ENCODE measurements at places on chromosomes 4 and X.

- no peak for DNase-seq
Observed at GRCh38 chr4:176321589-176321988, 1.8 kb downstream of the SPCS3 start.

- DNase-seq = no peak
Observed at GRCh38 chr4:78707268-78707667, 68.9 kb upstream of the BMP2K start.

- no peak for DNase-seq
Observed at GRCh38 chrX:139423186-139423585, 107.4 kb upstream of the F9 start.

DNA sequence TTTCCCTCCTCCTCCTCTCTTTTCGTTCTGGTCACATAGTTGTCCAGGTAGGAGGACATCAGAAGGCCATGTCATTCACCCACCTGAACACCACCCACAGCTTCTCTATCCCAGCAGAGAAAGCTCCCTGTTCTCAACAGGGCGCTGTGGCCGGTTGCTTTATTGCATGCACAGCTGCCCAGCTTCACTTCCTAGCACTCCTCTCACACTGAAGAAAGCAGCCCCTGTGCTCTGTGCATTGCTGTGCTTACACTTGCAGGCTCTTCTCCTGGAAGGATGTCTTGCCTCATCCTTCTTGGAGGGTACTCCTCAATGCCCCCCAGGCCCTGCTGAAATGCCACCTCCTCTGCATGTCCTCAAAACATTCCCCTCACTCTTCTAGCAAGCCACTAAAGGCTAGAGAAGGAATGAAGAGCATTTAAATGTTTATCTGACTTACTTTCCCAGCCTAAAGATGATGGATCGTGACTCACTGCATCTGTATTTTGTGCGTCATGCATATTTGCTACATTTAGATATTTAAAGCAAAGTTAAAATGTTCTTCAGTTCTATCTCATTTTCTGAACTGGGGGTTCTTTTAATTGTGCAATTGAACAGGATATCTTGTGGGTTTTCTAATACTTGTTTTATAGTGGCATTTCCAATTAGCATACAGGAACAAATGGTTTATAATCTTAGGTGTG lies 186.4 kb upstream of the PUDP start:
- DNase-seq = no peak

- no peak for DNase-seq
Observed at GRCh38 chrX:133265331-133265730, 47.2 kb upstream of the TFDP3 start.

DNA sequence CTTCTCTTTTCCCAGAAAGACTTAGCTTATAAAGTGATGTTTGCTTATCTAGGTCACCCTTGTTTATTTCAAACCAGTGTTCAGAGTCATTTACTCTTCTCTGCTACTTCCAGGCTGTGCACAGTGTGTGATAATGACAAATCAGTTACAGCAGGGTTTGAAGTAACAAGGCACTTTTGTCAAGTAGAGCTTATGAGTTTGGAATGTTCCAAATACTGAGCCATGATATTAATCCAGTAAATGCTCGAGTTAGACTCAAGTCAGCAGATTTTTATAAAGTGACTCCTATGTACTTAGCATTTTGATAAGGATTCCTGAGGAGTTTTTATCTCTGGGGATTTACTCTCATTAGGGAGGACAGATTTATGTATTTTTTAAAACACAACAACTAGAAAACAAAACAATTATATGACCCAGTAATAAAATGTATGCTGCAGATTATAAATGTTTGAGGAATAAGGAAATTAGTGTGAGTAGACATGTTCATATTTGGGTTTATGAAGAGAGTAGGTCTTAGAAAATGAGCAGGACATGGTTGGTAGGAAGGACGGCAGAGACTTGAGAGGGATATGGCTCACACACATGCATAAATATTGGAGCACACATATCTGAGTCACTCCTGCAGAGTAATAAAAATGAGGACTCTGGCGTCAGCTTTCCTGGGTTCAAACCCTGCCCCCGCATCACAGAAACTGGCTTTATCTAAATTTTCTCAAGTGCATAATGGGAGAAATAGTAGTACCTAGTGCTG lies 271.2 kb downstream of the FBXO8 start:
- DNase-seq = no peak

GRCh38 chr4:141102367-141102766 lies 30.9 kb downstream of the RNF150 start:
- DNase-seq = no peak

GRCh38 chr4:165905405-165906027 lies 32.5 kb downstream of the TLL1 start:
- no peak for DNase-seq

GRCh38 chrX:5791721-5792120 lies 436.9 kb downstream of the NLGN4X start:
- no peak for DNase-seq

DNA sequence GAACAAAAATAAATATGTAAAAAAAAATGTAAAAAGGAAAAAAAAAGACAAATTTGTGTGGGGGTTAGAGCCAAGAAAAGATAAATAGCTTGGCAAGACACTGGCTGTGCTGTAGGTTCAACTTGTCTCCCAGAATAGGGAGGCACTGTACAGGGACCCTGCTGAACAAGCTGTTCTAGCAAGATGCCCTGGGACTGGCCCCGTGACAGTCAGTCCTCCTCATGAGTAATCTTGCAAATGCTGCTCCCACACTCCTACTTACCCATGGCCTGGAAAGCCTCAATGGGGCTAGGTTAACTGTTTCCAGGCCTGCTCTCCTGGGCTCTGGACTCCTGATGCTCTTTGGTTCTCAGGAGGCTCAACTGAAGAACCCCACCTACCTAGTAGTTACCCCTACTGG lies 106.8 kb downstream of the ATG4A start:
- no peak for DNase-seq

- no peak for DNase-seq
Observed at GRCh38 chr4:73967866-73968265, 14.0 kb downstream of the PF4 start.

- no peak for DNase-seq
Observed at GRCh38 chrX:136710325-136710951, 62.5 kb downstream of the CD40LG start.

- no peak for DNase-seq
Observed at GRCh38 chrX:150773634-150774033, 80.4 kb downstream of the MTMR1 start.

- no peak for DNase-seq
Observed at GRCh38 chrX:45261471-45261870, 60.8 kb upstream of the DIPK2B start.

DNA sequence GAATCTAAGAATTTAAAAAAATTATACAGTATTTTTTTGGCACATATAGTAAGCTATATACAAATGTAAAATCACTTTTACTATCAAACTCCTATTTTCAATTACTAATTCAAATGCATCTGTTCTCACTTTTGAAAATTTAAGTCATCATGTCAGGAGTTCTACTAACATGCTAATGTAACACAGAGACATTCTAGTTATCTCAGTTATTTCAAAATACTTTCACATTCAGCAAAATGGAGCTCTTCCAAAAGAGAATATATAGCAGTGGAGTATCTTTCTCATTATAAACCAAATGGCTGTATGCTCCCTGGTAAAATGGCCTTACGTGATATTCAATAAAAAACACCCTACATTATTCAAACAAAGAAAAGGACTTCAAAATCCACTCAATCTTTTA lies 42.3 kb downstream of the RFC1 start:
- DNase-seq = no peak

- no peak for DNase-seq
Observed at GRCh38 chr4:52711834-52712250, 39.4 kb downstream of the ERVMER34-1 start.

DNA sequence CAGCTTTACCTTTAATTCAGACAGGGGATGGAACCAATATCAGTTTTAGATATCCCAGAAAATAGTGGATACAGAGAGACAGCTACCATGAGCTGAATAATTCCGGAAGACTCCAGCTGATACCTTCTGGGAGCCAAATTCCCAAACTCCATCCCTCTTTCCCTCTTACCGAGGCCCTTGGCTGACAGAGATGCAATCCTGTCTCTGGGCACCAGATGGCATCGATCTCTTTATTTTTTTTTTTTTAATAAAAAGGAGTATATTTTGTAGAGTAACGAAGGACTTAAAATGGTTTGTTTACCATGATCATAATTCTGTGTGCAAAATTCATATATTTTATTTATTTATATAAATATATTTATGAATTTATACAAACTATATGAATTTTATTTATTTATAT lies 31.0 kb downstream of the RAB40A start:
- DNase-seq = no peak

- DNase-seq = no peak
Observed at GRCh38 chr4:86452422-86452891, 92.6 kb upstream of the MAPK10 start.

GRCh38 chr4:137266511-137266910 lies 265.8 kb downstream of the PCDH18 start:
- no peak for DNase-seq

DNA sequence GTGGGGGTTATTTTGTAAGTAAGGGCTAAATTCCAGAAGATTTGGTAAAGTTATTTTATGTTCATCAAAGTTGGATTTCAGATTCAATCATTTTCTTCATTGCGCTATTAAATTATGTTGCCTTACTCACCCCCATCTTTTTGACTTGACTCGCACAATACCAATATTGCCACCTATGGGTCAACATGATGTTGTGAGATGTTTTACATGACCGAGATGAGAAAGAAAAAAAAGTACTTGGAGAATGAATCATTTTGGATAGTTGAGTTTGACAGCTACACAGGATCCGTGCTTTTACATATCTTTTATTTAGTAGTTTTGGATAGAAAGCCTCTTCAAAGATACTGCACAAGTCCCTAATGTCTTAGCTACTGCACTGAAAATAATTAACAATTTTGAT lies 224.2 kb upstream of the EMCN start:
- DNase-seq = no peak

GRCh38 chrX:124634363-124634762 lies 288.0 kb downstream of the SH2D1A start:
- DNase-seq = no peak

GRCh38 chr4:6027392-6027791 lies 9.2 kb upstream of the C4orf50 start:
- DNase-seq = no peak

DNA sequence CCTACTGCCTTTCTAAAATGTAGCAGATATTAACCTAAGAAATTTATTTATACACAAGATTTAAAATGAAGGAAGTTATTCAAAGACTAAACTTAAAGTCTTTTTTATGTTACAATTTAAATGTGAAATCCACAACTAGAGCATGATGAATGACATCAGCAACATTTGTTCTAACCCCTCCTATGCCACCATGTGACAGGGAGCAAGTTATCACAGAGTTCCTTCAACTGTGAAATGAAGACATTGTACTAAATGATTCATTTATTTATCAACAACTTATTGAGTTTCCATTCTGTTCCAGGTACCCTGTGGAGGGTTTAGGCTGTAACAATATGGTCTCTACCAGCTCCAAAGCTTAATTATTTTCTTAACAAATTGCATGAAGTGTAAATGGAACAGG lies 76.9 kb downstream of the SLC39A8 start:
- DNase-seq = no peak

DNA sequence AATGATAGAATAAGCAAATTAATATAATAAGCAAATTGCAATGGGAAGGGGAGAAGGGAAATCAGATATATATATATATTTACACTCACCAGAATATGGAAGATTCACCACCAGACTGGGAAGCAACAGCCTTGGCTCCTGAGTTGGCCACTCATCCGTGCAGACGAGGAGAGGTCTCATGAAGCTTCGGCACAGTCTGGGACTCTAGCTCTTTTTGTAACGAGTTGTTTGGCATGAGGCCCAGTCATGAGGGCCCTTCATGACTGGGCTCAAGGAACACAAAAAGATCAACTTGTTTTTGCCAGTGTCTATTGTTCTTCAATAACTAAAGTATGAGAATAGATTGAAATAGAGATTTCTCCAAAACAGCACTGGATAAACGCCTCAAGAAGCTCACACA lies 176.4 kb downstream of the ADGRA3 start:
- no peak for DNase-seq

GRCh38 chr4:26741491-26741871 lies 119.2 kb upstream of the STIM2 start:
- DNase-seq = no peak

DNA sequence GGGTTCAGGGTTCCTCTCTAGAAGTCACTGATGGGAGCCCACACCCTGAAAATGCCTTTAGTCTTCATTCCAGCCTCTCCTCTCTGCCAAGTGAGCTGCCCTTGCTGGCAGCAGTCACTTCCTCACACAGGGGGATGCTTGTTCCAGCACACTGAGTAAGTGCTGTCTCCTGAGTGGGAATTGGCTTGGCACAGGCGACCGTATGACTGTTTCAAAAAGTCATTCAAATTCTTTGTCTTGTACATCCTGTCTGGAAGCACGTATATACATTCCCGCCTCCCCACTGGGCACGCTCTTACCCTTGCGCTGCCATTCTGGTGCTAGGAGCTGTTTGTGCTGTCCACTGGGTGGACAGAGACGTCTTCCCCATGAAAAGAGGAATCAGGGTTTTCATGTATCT lies 40.2 kb upstream of the CD99 start:
- DNase-seq = no peak

DNA sequence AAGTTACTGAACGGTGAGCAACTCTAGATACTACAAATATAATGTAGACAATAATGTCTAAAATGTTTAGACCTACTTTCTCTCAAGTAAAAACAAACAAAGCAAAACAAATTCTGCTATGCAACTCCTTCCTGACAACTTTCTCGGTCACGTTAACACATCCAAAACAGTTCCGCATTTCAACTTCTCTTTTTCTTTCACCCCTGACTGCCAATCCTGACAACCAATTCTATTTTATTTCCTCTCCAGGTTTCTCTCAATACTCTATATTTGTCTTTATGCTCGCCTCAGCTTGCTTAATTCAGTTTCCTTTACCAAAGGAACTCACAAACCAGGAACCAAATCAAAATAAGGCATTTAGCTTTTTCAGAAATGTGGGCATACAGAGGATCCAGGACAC lies 513.0 kb downstream of the FSTL5 start:
- DNase-seq = no peak
